Inflammatory macrophage (primary cell): ENCODE measurements at places on chromosomes 16 and 17.
A peak's percentile ranks its signal among the peaks of the same experiment; 100 is the strongest.

DNA sequence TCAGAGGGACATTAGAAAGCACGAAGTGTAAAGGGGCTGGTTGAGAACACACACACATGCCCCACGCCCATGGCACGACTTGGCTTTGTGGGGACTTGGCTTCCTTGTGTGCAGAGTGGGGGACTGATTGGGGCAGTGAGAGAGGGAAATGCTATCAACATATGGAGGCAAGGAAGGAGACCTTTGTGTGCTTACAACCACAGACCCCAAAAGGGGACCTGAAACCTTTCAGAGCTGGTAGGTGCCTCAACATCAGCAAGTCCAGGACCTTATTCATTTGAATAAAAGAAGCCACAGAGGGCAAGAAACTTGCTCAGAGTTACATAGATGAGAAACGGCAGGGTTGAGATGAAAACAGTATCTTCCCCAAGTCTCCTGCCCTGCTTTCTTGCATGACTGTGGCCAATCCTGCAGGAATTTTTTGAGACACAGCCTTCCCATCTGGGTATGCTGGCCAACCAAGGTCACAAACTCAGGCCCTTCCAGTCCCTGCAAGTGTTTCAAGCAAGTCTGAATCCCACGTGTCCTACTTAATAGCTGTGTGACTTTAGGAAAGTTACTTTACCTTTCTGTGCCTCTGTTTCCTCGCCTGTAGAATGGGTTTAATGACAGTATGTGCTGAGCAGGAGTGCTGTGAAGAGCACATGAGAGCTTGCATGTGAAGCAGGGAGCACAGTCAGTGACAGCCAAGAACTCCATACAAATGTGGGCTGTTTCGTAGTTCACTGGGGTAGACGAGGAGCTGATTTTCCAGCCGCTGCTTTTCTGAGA is 26.2 kb downstream of the C16orf78 start:
- no peak for DNase-seq

GRCh38 chr17:43359469-43360110 is 39.2 kb upstream of the ARL4D start:
- DNase-seq = no peak

GRCh38 chr17:82985973-82986372 is 93.4 kb upstream of the METRNL start:
- no peak for DNase-seq

- no peak for DNase-seq
Measured at GRCh38 chr16:87150262-87150661, 166.9 kb downstream of the C16orf95 start.

GRCh38 chr16:70757183-70757582 is 43.8 kb downstream of the VAC14 start:
- DNase-seq = no peak

DNA sequence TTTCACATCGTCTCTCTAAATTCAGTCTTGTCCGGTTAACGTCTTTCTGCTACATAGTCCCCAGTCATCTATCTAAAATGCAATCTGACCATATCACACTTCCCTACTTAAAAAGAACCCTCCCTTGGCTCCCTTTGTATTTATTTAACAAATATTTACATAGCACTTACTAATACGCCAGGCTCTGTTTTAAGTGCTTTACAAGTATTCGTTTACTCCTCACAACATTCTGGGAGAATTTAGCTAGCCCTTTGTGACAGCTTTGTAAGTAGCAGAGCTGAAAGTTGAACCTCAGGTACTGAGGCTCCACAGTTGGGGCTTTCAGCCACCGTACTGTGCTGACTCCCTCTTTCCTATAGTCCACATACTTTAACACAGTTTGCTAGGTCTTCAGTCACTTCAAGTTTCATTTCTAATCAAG is 9.2 kb downstream of the PAFAH1B1 start:
- no peak for DNase-seq

DNA sequence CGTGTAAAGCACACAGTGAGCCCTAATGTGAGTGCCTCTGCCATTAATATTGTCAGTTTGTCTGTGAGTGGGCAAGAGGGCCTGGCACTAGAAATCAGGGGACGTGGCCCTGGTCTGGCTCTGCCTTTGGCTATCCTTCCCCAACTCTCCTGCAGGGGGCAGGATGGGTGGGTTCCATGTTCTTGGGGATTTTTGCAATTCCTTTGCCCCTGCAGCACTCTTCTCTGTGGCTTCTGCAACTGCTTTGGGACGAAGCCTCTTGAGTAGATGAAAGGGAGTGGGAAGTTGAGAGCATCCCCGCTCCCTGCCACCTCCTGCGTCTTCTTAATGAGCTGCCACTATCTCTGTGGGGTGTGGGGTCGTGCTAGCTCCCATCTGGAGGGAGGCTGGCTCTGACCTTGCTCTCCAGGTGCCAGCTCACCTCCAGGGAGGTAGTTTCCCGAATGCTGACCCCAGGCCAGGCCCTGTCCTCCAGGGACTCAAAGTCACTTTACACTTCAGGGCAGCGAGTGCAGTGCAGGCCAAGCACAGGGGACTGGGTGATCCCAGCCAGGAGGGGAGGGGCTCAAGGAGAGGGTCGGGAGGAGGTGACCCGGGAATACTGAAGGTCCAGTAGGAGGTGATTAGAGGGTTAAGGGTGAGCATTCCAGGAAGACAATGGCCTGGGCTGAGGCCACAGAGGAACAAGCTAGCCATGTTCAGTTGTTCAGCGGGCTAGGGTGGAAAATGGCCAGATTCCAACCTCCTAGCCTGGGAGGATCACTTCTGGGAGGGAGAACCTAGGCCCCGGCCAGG is 121.0 kb upstream of the NLRP1 start:
- DNase-seq = no peak

GRCh38 chr16:69711115-69711740 is 15.1 kb downstream of the NQO1 start:
- no peak for DNase-seq

DNA sequence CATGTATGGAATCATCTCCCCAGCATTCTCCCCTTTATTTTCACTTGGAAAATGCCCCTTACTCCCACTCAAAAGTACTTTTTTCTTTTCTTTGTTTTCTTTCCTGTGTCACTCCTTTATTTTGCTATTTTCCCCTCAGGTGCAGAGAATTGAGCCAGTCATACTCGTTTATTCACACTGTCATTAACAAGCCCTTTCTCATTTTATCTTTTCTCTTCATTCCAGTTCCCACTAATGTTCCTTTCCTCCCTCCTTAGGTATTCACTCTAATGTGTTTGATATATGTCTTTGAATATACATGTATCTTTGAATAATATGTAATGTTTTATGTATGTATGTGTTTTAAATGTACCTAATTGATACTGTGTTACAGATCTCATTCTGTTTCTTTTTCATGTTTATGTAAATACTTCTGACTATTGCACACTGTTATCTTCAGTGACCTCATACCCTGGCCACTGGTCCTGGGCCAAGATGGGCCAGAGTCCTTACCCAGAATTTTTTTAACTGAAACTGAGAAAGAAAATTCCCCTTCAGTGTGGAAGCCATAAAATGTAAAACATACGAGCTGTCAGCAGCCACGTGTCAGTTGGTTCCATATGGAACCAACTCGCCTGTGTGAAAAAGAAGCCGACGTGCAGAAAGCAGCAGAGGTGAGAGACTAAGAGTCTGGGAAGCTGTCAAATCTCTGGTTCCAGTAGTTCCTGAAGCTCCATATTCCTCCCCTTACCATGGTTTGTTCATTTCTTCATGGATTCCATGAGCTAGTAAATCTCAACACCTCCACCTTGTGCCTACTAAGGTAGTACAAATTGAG is 5.8 kb downstream of the SRR start:
- DNase-seq = no peak

DNA sequence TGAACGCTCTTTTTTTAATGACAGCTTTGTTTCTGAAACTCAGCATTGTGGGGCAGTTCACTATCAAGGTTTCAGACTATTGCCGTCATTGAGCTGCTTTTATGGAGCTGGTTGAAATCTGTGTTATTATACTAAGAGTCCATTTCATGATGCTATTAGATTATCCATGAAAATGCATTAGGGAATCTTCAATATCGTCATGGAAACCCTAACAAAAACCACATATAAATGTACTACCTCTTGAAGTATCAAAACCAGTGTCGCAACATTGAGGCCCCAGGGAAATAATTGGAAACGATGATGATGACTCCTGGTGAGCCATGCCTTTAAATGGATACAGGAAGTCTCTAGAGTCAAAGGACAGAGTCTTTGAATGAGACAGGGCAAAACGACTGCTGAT is 231.6 kb upstream of the CPHXL start:
- DNase-seq = no peak

DNA sequence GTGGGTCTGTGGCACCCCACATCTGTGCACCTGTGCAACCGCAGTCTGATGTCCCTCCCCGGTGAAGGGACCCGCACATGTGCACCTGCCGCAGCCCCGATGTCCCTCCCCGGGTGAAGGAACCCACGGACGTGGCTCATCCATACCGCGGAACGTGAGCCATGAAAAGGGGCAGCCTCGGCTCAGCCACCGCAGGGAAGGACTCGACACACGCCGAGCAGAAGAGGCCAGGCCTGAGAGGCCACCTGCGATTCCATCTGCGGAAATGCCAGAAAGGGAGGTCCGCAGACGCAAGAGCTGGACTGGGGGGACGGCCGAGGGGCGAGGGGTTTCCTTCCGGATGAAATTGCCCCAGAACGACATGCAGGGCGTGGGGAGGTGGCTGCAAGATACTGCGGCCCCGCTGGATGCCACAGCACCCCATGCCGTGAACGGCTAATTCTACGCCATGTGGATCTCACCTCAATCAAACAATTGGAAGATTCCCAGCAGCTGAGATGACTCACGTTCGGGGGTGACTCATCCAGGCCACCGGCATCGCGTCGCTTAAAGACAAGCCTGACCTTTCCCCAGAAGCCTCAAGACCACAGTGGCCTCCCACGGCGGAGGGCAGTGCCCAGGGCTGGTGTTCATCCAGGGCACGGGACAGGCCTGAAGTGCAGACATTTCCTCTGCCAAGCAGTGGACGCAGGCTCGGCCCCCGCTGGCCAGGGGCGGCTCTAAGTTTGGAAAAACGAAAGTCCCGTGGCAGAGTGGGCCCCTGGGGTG is 21.0 kb downstream of the SOX8 start:
- DNase-seq = no peak

- no peak for DNase-seq
Measured at GRCh38 chr17:1965556-1966273, 59.4 kb downstream of the RTN4RL1 start.

DNA sequence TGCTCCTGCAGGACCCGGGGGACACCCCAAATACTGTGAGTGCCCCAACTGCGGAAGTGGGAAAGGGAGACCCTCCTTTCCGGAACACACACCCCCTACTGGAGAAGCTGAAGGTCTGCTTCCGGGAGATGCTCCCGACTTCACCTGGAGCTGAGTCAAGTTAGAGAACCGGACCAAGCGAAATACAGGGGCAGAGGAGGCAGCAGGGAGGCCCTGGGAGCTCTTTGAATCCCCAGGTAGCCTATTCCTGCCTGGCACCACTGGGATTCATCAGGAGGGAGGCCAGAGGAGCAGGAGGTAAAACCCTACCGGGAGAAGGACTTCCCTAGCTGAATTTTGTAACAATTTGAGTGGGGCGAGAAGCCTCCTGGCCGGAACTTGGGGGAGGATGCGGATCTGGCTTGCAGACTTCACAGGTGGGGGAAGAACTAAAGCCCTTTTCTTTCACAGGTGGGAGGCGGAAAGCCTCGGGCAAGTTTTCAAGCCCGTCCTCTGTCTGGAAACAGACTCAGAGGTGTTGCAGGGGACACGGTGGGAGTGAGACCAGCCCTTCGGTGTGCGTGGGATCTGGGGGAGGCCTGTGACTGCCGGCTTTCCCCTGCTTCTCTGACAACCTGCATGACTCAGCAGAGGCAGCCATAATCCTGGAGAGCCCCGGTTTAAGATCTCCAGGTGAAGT is 22.4 kb upstream of the TEKT1 start:
- no peak for DNase-seq

- no peak for DNase-seq
Measured at GRCh38 chr17:39867084-39867879, 720 bp upstream of the ZPBP2 start.

GRCh38 chr16:88923926-88924833 is 52.8 kb downstream of the CBFA2T3 start:
- DNase-seq = no peak

- DNase-seq = peak; percentile 89
Measured at GRCh38 chr17:66667491-66668030, 167.4 kb upstream of the CACNG5 start.

DNA sequence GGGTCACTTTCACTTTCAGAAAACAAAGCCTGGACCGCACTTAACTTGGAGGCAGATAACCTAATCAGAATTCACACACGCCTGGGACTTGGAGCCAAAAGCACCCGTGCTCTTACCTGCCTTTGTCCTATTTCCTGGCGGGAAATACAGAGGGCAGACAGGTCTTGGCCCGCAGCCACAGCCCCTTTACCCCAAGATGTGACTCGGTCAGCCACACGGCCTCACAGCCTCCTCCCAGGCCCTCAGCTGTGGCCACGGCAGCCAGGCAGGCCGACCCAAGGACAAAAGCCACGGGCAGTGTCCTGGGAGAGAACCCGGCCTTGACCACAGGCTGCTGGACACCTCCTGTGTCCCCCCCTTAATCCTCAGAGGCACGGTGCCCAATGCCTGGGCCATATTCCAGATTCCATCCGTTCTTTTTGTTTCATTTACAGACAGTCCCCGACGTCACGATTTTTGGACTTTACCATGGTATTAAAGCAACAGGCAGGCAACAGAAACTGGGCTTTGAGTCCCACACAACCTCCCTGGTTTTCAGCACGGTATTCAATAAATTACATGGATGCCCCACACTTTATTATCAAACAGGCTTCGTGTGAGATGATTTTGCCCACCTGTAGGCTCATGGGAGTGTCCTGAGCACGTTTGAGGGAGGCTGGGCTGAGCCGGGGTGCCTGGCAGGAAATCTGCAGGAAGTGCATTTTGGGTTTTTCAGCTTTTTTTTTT is 30.1 kb upstream of the GAA start:
- DNase-seq = no peak

DNA sequence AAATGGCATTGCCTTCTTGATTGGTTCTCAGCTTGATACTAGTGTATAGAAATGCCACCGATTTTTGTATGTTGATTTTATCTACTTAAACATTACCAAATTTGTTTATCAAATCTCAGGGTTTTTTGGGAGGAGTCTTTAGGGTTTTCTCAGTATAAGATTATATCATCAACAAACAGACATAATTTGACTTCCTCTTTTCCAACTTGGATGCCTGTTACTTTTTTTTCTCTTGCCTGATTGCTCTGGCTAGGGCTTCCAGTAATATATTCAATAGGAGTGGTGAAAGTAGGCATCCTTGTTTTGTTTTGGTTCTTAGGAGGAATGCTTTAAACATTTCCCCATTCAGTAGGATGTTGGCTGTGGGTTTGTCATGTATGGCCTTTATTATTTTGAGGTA is 29.1 kb downstream of the EFCAB13 start:
- DNase-seq = peak; percentile 9

- no peak for DNase-seq
Measured at GRCh38 chr16:84629580-84629979, 11.7 kb upstream of the COTL1 start.

- no peak for DNase-seq
Measured at GRCh38 chr17:39555368-39555767, 52.4 kb downstream of the NEUROD2 start.

GRCh38 chr16:88844419-88845036 is 12.2 kb downstream of the GALNS start:
- no peak for DNase-seq

DNA sequence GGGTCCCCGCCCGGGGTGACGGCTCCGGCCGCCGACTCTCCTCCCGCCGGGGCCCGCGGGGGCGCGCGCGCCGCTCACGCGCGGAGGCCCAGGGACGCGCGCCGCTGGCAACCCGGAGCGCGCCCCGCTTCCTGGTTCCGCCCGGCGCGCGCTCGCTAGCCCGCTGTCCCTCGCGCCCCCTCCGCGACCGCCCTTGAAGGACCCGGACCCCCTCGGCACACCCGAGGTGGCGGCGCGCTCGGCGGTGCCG is at the start of gene STAT5B:
TSS of gene STAT5B (minus strand) at position 33 of the 250 bp plus-strand sequence. CDS start 44,264 bp downstream, outside the sequence.
- DNase-seq = peak; percentile 66
